ENCODE measurements at places on chromosomes 6 and 20. TPM values are rescaled to one million over a fixed set of nuclear protein-coding genes. Genes with fewer than 3 reads are reported as not detected.

ANKRD66 gene
- not detected for total RNA-seq

MOCS1 gene
- 48.8 TPM for total RNA-seq

- no peaks in the 10 kb centered on the region for H3K27me3 ChIP-seq
- no peaks in the 10 kb centered on the region for H3K36me3 ChIP-seq
- H3K27ac ChIP-seq, result no peak overlapping the region
- no peaks in the 10 kb centered on the region for H3K4me1 ChIP-seq
Observed at GRCh38 chr6:76861403-76861802, 601.9 kb downstream of the HTR1B start.

GRCh38 chr6:166629628-166630027, 2.6 kb upstream of the RPS6KA2 start:
- H3K4me3 ChIP-seq, result no peak overlapping the region
- peaks cover 12% of the 10 kb centered on the region for H3K4me1 ChIP-seq
- no peak for DNase-seq
- no peaks in the 10 kb centered on the region for H3K27me3 ChIP-seq

GRCh38 chr6:55130806-55131324, 43.5 kb upstream of the HCRTR2 start:
- no peaks in the 10 kb centered on the region for H3K4me1 ChIP-seq
- H3K36me3 ChIP-seq, result no peaks in the 10 kb centered on the region
- H3K27ac ChIP-seq, result no peak overlapping the region
- no peak overlapping the region for H3K4me3 ChIP-seq

DNA sequence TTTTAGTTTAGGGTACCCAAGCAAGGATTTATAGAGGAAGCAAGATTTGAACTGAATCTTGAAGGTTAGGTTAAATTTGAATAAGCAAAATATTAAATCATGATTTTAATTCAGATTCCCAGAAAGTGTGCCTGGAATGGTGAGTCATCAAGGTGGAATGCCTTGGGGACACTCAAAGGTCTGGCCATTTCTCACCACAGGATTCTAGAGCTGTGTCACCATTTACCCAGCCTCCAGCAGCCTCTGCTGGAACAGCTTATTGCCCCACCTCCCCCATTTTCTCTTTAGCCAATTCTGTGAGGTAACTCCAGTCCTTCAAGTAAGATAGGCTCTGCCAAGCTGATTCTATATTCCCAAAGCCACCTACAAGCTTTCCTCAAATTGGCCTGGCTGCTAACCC, 181.4 kb downstream of the SIM1 start:
- H3K4me3 ChIP-seq, result no peak overlapping the region
- no peak overlapping the region for H3K27ac ChIP-seq
- H3K36me3 ChIP-seq, result no peaks in the 10 kb centered on the region
- H3K27me3 ChIP-seq, result no peaks in the 10 kb centered on the region

DNA sequence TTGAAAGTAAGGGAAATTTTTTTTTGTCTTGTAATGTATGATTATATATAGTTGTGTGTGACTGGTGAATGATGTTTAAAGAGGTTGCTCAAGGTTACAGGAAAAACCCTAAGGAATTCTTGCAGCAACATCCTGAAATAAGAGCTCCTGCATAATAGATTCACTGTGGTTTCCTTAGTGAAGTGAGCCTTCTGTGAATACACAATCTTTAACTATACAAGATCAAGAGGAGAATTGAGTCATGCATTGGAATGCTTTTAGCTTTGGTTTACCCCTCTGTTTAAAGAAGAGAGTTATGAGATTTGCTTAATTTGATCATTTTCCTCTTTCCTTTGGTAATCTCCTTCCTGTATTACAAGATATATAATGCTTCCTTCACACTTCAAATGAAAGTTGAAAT, 141.6 kb upstream of the EYA4 start:
- DNase-seq, result no peak
- no peak overlapping the region for H3K27ac ChIP-seq
- no peak overlapping the region for H3K4me3 ChIP-seq

GRCh38 chr20:17684077-17684888, 2.2 kb upstream of the RRBP1 start:
- H3K4me1 ChIP-seq, result no peaks in the 10 kb centered on the region
- no peaks in the 10 kb centered on the region for H3K27me3 ChIP-seq
- H3K4me3 ChIP-seq, result no peak overlapping the region
- DNase-seq, result peak; percentile 52
- H3K36me3 ChIP-seq, result peaks cover 2% of the 10 kb centered on the region
